OCI-M1 (cell line): ENCODE measurements at places on chromosomes 2 and 18.

DNA sequence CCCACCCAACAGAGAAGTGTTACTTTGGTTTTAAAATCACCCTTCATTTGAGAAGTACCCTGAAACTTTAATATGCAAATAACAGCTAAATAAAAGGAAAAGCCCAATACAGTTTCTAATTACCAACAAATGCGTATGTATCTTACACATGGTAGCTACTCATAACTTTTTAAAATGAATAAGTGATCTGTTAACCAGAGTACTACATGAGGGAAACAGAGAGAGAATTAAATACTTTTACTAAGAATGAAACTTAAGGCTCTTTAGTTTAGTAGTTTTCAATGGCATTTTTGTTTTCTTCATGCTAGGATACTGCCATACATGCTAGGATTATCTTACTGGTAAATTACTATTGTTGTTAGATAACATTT is 39.1 kb upstream of the NABP1 start:
- no peak for DNase-seq

GRCh38 chr18:78241535-78242253 is 737.9 kb upstream of the SALL3 start:
- no peak for DNase-seq

GRCh38 chr18:63208676-63209075 is 110.9 kb downstream of the BCL2 start:
- DNase-seq: peak; percentile 26

- DNase-seq: peak; percentile 5
Observed at GRCh38 chr2:42385225-42385624, 24.2 kb upstream of the COX7A2L start.

DNA sequence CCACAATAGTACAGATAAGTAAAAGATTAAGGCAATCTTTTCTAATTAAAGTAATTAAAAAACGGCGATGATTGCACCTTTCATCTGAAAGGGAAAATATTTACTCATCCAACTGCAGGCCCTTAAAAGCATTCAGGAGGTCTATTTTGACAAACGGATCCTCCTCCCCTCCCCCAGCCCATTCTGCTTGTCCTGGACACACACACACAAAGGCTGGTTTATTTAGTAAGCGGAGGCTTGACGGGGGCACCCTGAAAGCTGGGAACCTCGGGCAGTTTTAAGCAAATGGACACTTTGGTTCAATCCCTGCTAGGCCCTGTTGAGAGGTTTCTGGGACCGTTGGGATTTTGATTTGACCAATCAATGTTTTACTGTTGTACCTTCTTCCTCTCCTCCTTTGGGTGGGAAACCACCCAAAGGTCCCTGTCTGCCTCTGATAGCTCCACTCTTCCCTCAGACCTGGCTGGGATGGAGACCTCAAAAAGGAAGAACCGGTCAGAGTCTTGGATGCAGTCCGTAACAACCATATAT is 135.8 kb upstream of the HAAO start:
- peak; percentile 59 for DNase-seq

DNA sequence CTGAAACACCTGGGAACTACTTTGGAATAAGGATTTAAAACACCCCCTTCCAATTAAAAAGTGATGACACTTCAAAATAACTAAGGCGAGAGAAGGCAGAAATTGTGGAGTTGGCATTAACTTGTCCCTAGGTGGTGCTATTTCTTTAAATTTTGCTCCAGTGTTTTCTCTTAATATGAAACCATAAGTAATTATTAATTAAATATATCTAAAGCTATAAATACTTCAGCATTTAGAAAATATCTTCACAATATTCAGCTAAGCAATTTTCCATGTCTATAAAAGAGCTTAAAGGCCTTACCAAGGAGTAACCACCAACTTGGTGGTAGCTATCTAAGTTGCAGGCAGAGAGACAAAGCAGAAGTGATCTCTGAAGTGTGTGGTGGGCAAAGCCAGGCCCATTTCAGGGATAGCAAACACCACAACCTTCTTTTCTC is 186.8 kb upstream of the PGAP1 start:
- peak; percentile 67 for DNase-seq

GRCh38 chr2:7732497-7732896 is 815.3 kb downstream of the RNF144A start:
- DNase-seq: no peak

- DNase-seq: no peak
Observed at GRCh38 chr2:69667805-69668382, 24.4 kb upstream of the AAK1 start.

GRCh38 chr2:10353931-10354330 is 51.2 kb downstream of the HPCAL1 start:
- DNase-seq: no peak

DNA sequence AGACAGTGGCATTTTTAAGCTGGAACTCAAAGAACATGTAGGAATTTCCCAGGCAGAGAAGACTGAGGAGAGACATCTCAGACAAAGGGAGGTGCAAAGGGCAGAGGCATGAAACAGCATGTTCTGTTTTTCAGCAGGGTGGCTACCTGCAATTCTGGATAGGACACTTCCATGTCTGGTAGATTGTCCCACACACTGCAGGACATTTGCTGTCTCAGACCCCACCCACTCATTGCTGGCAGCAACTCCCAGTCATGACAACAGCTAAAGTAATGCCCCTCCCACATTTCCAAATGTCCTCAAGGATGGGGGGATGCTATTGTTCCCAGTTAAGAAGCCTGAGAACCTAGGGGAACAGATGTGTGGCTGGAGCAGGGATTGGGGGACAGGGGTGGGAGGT is 40.8 kb downstream of the ANKRD44 start:
- no peak for DNase-seq

GRCh38 chr2:97740590-97741182 is 27.3 kb downstream of the ZAP70 start:
- DNase-seq: peak; percentile 75

GRCh38 chr2:240481720-240482119 is 46.3 kb downstream of the GPC1 start:
- no peak for DNase-seq

DNA sequence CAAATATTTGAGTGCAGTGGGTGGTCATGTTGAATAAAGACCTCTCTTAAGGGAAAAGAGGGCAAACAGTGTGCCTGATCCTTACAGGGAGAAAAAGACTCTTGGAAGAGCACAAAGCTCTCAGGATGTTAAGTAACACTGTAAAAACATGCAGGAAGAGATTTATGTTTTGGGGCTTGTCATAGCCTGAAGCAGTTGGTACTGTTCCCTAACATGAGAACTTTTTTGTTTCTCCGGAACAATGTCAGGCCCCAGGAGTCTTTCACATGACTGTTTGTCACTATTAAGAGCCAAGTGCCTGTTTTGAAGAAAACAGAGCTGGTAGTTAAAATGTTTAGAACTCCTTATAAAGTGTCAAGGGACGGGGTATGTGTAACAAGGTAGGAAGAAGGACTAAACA is 83.7 kb upstream of the B3GNT2 start:
- DNase-seq: no peak

GRCh38 chr18:63182310-63182772 is 137.2 kb downstream of the BCL2 start:
- DNase-seq: no peak

DNA sequence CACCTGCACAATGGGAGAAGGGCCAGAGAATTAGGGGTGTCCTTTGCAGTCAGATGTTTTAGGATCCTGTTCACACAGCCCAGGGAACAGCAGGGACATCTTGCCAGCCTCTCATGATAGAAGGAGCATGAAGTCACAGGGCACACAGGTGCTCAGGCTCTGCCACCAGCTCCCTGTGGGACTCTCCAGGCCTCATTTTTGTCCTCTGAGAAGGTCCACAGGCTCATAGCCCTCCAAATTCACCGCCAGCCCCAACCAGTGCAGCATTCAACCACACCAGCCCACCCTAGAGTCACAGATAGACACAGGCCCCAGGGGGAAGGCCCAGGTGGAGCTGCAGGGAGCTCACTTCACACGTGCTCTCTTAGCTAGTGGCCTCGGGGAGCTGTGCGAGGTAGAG is 391.7 kb downstream of the TNS1 start:
- DNase-seq: no peak

- DNase-seq: no peak
Observed at GRCh38 chr2:66872986-66873754, 438.2 kb downstream of the MEIS1 start.

GRCh38 chr18:43271593-43272432 is 5.5 kb downstream of the SYT4 start:
- DNase-seq: peak; percentile 77

GRCh38 chr2:211671977-211672376 is 866.6 kb downstream of the ERBB4 start:
- DNase-seq: no peak

- peak; percentile 55 for DNase-seq
Observed at GRCh38 chr2:81645745-81646301, 1341.3 kb upstream of the LRRTM1 start.
